ENCODE measurements at places on chromosomes 7 and 10.

DNA sequence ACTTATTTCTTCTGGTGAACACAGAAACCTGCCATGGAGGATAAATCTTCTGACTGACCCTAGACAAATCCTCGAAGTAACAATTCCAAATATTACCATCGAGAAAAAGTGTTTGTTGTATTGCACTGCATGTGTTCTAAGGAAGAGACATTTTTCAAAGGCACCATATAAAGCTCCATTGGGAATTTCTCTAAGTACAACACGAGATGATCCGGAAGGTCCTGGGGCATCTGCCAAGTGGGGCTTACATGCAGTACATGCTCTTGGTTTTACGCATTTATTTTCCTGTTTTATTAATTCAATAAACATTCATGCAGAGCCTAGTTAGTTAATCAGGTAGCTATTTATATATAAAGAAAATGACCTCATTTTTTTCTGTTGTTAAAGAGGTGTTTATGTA, 692.0 kb upstream of the IGFBP3 start:
- DNase-seq: no peak

GRCh38 chr7:131057015-131057793, 270.5 kb upstream of the MKLN1 start:
- DNase-seq: no peak

DNA sequence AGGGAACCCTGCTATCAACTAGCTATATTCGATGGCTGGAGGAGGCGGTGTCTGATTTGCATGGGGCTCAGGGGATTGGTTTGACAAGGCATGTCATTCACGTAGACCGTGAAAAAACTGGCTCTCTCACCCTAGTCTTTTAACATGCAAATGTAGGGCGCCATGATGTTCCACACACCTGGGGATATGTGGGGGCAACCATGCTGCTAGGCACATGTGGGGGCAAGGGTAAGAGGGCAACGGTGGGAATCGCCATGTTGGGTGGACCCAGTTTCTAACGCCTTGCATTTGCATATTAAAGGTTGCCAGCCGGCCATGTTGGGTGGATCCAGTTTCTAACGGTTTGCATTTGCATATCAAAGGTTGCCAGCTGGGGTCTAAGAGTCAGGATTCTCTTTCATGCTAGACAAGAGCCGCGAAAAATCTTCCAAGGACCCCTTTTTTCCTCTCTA, 419.2 kb upstream of the NFE2L3 start:
- no peak for DNase-seq

GRCh38 chr7:123845823-123846216, 851 bp downstream of the HYAL4 start:
- DNase-seq: no peak

- no peak for DNase-seq
These were observed 37.4 kb upstream of the GARS1 start for GRCh38 chr7:30557245-30557644.

DNA sequence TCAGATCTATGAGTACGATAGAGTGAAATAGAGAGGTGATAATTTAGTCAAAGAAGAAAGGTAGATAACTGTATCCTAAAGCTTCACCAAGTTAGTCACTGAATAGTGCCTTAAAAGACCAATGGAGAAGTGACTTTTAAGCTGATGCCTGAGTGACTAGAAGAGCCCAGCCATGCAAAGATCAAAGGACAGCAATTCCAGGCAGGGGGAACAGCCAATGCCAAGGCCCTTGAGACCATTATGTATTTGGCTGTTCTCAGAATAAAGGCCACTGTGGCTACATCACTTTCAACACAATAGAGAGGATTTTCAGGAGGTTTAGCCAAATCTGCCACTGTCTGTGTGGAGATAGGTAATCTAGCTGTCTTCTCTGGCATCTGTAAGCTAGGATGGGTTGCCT, 17.8 kb downstream of the HDAC9 start:
- no peak for DNase-seq

DNA sequence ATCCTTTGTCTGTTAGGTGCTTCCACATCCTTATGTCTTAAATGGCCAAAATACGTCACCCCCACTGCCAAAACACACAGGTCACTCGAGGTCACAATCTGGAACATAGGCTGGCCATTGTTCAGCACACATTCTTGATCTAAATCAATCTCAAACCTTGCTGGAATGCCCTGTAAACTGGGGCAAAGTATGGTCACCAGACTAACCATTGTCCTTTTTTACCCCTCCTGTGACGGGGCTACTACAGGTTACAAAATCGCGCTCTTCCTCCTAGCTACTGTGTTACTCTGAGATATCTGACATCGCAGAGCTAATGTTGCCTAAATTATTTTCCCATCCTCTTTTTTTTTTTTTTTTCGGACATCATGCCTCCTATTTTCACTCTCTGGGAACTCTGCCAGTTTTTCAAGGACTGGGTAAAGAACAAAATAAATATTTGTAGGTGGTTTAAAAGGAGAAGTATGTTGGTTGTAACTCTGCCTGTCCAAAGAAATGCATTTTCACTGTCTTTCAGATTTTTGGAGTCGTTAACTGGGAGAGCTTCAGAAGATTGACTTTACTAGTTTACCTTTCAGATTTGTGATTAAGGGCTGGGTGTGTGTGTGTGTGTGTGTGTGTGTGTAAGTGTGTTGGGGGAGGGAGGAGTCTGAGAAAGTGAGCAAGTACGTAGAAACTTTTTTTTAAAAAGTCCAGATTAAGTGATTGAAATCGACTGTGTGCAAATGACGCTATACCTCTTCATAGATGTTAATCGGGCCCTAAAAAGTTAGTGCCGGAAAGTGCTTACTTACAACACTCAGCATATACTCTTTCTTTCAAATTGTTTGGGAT, 942 bp upstream of the KIAA1217 start:
- no peak for DNase-seq

DNA sequence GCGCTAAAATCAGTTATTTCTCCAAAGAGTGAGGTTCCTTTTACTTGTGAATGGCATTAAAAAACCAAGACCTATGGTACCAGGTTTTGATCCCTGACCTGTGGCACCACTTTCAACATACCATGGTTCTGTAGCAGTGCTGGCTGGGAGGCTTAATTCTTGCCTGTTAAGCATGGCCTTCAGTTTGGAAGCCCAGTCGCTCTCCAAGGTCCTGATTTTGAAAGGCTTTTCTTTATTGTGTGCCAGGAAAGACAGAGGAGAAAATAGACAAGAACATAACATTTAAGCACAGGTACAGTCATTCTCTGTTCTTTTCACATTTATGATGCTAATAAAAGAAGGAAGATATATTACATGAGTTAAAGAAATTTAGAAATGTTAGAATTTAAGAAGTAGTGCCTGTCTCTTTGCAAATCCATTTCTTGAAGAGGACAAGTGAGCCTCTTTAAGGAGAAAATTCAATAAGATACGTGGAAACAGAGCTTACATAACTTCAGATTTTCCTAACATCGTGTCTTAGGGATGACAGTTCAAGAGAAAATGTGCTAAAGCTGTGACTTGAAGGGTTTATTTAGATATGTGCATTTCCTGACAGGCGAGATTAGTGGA, 357.6 kb downstream of the DPP6 start:
- DNase-seq: no peak

- DNase-seq: no peak
These were observed 54.9 kb downstream of the HK1 start for GRCh38 chr10:69333205-69333604.

- DNase-seq: no peak
These were observed 51.5 kb downstream of the RBM17 start for GRCh38 chr10:6140141-6140841.

- no peak for DNase-seq
These were observed 28.7 kb downstream of the FAM53B start for GRCh38 chr10:124715439-124715838.

DNA sequence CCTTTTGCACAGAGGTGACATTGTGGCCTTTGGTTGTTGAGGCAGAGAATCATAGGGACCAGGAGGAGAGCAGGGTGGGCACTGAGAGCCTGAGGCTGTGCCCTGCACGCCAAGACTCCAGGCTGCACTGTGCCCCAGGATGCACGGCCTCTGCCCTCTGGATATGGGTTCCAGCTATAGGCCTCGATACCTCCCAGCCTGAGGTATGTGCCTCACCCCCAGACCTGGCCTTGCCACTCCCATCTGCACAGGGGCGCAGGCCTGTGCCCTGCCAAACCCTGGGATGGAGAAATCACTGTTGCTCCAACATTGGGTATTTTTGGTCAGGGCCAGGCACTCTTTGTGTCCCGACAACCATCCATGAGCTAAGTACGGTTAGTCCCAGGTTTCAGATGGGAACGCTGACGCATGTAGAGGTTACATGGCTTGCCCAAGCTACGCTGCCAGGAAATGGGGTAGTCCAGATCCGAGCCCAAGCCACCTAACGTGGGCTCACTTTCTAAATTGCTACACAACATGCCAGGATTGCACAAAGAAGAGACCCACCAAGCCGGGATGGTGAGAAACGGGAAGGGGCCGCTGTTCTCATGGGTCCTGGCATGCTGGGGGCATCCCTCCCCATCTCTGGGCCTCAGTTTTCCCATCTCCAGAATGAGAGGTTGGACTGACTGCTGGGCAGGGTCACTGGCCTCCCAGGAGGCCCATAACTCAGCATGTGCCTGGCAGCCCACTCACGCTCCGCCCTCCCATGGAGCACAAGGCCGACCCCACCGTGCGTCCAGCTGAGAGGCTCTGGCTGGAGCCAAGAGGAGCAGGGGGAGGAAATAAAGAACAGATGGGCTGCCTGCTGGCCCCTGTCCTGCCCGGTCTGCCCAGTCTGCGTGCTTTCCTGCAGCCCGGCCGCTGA, 44.2 kb downstream of the ZCCHC24 start:
- no peak for DNase-seq

GRCh38 chr10:71814922-71815411, 36.1 kb downstream of the PSAP start:
- no peak for DNase-seq

DNA sequence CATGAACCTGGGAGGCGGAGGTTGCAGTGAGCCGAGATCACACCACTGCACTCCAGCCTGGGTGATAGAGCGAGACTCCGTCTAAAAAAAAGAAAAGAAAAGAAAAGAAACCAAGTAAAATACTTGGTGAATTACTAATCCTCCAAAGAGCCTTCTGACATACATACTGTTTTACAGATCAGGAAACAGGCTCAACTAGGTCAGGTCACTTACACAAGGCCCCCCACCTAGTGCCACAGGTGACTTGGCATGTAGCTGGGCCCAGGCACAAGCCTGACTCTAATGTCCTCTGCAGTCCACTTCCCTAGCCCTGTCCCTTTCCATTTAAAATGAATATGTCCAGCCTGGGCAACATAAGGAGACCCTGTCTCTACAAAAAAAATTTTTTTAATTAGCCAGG, 157.0 kb downstream of the TPST1 start:
- DNase-seq: no peak

DNA sequence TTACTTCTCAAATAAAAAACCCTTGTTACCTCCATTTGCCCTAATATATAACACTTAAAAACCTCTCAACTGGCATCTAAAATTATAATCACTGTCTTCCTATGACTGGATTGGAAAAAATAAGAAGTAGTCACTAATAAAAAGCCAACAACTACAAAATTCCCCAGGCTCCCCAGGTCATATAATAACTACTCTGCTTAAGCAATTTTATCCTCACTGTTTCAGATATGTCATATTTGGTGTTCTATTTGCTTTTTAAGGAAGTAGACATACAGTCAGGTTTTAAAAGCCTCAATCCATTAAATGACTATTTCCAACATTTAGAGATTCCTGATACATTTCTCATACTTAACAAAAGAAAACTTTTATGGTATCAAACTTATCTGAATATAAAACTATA, 2.4 kb downstream of the H2AZ2 start:
- DNase-seq: no peak

DNA sequence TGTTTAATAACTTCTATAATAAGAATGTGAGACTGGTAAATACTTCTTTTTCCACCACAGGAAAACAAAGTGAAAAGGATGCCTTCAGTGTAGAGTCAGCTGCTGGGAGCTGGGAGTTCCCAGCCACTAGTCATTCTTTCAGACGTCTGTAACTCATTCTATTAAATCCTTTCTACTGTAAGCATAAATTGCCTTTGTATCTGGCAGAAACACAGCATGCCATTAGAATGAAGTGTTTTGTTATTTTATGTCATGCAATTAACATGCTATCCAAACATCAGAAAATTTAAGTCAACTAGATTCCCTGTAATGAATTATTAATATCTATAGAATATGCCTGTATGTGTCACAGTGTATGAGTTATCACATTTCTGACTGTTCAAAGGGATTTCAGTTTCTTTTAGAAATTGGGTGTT, 14.3 kb downstream of the BPGM start:
- DNase-seq: no peak

DNA sequence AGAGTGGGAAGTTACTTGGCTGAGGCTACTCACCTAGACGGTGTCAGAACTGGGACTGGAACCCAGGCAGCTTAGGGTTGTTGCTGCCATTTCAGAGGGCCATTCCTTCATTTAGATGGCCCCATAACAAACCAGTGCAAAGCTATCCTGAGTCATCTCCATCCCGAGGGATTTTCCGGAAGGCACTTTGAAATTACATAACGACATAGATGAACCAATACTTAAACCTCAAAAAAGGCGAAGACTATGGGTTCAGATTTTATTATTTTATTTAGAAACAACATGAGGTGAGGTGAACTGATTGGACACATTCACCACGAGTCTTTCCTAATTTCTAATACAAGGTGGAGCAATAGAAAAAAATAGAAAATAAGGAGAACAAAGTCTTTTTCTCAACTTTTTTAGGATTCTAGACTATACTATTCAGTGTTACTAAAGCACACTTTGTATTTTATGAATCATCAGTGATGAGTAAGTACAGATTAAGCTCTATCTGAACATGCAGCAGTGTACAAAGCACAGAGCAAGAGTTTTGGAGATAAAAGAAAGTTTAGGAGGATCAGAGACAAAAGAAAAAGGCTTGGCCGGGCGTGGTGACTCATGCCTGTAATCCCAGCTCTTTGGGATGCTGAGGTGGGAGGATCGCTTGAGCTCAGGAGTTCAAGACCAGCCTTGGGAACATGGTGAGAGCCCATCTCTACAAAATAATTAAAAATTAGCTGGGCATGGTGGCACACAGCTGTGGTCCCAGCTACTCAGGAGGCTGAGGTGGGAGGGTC, 79.5 kb upstream of the SVIL start:
- DNase-seq: no peak

DNA sequence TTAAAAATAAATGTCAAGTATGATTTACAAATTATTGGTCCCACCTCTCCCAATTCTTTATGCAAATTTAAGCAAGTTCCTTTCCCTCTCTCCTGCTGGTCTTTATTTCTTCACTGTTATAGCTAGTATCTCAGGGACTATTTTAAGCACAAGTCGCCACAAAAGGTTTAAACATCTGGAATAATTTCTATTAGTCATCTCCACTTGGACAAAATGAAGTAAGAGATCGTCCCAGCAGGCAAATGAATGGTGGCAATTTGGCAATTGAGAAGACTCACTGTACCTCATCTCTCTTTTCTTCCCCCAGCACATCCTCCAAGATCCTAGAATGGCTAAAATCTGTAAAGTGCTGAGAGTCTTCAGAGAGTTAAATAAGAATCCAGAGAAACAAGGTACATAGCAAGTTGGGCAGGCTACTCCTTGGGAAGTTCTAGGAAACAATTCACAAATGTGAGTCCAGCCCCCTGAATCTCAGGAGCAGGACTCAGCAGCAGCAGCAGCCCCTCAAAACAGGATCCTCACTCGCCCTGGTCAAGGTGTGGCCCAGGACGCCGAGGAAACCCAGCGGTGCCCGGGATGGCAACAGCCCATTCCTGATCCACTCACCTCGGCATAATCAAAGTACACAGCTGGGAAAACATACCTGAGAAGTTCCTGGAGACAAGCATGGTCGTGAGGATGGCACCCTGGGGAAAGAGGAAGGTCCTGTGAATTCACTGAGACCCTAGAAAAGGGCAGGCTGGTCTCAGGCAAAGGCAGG, 30.3 kb upstream of the NDST2 start:
- no peak for DNase-seq

- DNase-seq: no peak
These were observed 448.1 kb downstream of the KCNMA1 start for GRCh38 chr10:77189520-77189919.

Data from activated CD4-positive, alpha-beta T cell treated with anti-CD3 and anti-CD28 coated beads for 24 hours (primary cell).